Fibroblast of the conjunctiva (primary cell): ENCODE measurements at places on chromosomes 3 and 15.

DNA sequence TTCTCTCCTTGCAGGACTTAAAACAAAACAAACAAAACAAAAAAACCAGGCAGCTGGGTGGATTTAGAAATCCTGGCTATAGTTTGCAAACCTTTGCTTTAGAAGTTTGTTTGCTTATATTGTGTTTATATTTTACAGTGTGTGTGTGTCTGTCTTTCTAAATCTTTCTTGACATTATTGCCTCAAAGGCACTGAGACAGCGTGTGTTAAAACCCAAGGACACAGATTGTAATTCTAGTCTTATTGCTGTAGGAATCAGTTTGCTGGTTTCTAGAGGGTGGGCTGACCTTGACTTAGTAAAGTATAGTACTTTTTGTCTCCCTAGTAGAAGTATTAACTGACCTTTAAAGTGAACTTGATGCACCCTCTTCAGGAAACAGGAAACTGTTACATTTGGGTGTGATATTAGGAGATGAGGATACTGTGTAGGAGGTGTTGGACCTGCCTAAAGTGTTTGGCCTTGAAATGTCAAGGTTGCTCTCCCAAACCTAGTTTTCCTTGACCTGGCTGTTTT, 71.0 kb downstream of the TCF12 start:
- DNase-seq, result no peak

GRCh38 chr15:39411102-39411989, 169.5 kb upstream of the THBS1 start:
- no peak for DNase-seq

DNA sequence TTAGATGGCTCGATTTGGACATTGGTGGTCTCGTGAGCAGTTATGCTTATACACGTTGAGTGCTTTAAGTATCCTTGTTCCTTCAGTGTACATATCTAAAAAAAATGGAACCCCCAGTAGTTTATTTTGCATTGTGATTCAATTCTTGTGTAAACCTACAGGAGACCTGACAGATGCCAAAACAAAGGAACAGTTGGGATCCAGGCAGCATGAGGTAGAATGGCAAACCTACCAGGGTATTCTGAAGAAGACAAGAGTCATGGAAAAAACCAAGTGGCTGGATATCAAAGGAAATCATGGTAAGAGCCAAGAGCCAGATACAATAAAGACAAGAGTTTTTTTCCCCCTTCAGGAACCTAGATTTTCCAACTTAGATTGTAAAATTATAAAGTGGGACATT, 2.0 kb downstream of the TMEM62 start:
- DNase-seq, result no peak

DNA sequence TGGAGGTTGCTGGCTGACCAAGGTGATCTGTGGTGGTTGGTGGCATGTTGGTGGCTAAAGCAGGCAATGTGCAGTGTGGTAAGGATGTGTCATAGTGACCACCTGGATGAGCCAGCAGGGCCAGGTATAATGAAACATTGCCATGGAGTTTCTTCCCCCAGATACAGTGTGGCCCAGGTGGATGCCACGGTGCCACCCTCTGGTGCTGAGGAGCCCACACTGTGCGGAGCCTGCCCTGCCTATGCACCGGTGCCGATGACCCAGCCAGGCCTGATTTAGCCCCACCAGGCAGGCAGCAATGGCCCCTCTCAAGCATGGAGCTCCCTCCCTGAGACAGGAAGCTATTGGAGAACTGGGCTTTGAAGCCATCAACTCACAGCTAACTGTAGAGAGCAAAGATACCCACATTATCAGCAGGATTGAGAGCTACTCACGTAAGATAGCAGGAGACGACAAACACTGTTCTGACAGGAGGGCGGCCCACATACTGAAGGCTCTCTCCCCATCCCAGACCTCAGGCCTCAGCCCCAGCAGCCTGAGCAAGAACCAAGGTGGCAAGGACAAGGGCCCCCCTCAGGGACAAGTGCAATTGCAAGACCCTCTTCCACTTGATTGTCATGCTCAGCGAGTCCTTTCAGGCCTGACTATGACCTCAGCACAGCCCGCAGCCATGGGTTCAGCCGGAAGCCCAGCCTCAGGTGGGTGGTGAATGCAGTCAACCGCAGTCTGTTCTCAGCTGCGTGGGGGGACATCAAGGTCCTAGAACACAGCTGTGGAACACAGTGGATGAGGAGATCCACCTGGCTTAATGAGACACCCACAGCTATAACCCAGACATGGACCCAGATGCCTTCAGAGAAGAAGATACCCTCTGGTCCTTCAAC, 82.8 kb upstream of the CDV3 start:
- no peak for DNase-seq

DNA sequence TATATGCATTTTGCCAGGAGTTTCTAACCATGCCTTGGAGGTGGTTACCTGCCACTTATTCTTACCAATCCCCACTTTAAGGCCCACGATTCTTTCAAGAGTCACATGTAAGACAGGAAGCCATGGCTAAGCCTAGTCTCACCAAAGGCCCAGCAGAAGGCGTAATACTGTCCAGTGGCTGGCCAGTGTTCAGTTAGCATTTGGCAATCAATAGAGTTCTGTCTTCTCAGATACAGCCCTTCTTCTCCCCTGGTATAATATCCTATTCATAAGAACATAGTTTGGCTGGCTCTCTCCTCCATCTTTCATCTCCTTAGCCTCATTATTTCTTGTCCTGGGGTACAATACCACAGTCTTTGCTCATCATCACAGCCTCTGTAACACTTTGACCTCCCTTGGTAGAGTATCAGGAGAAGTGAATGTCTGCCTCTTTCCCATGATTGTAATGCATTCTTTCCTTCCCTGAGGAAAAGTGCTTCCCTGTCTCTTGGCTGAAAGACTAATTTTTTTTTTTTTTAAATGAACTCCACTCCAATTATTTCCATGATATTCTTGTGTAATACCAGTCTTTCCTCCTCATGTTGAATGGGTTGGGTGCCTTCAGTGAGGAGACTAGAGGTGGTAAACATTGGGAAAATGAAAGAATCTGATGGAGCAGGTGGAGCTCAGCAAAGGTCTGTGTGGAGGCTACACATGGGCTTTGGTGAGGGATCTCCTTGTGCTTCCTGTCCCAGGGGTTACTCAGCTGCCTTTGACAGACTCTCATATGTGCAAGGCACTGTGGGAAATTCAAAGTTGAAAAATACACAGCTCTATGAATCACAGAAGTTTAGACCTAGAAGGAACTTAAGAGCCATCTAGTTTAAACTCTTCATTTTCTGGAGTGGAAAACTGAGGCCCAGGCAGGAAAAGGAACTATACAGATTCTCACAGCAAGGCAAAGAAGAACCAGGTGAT, 218.2 kb downstream of the P3H2 start:
- no peak for DNase-seq
